HT-29 (cell line): ENCODE measurements at places on chromosomes 6 and 20. TPM values are rescaled to one million over a fixed set of nuclear protein-coding genes. Genes with fewer than 3 reads are reported as not detected.

MCM8 gene
- 11.6 and 14.0 TPM in 2 replicates for total RNA-seq

CALHM4 gene
- not detected in 2 replicates for total RNA-seq

DTNBP1 gene
- 7.1 and 8.7 TPM in 2 replicates for total RNA-seq

LZTS3 gene
- 6.5 and 6.6 TPM in 2 replicates for total RNA-seq

KCNK5 gene
- total RNA-seq, result 31.8 and 35.3 TPM in 2 replicates

XKR7 gene
- total RNA-seq, result not detected in 2 replicates

MCHR2 gene
- not detected in 2 replicates for total RNA-seq

MOG gene
- not detected in 2 replicates for total RNA-seq

GPR6 gene
- not detected in 2 replicates for total RNA-seq
